ENCODE measurements at places on chromosomes 7 and 10. TPM values are rescaled to one million over a fixed set of nuclear protein-coding genes. Genes with fewer than 3 reads are reported as not detected.

DNA sequence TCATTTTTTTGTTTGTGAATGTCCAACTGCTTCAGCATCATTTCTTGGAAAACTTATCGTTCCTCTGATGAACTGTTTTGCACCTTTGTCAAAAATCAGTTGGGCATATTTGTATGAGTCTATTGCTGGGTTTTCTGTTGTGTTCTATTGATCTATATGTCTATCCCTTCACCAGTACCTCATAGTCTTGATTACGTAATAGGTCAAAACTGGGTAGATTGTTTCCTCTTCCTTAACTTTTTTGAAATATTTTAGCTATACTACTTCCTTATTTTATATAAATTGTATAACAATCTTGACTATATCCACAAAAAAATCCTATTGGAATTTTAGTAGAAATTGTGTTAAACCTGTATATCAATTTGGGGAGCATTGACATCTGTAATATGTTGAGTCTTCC lies 104.1 kb upstream of the PALS2 start:
- no peak for DNase-seq

GRCh38 chr7:42673951-42674350 lies 237.9 kb downstream of the C7orf25 start:
- no peak for DNase-seq

DNA sequence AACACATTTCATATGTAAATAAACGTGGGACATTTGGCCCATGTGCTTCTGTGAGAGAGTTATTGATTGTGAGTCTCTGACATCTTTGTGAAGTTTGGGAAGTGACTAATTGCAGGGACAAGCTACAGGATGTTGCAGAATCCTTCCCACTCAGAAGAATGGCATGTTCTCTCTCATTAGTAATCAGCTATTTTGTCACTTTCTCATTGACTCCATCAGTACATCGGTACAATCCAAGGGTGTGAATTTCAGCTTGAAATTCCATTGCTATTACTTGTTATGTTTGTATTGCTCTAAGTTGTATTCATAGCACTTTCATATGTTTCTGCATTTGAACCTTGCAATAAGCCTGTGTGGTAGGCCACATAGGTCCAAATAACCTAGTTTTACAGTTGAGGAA lies 100.0 kb upstream of the KCNMA1 start:
- DNase-seq = no peak

- DNase-seq = no peak
Measured at GRCh38 chr7:100968031-100968430, 1.3 kb upstream of the MUC12 start.

GRCh38 chr10:124886610-124887009 lies 55.3 kb upstream of the ZRANB1 start:
- DNase-seq = no peak

GRCh38 chr10:103333934-103334520 lies 16.9 kb downstream of the PCGF6 start:
- peak; percentile 36 for DNase-seq

GRCh38 chr7:37359662-37360444 lies 88.8 kb downstream of the ELMO1 start:
- DNase-seq = no peak

GRCh38 chr10:43667317-43667731 lies 18.6 kb upstream of the ZNF32 start:
- no peak for DNase-seq

DNA sequence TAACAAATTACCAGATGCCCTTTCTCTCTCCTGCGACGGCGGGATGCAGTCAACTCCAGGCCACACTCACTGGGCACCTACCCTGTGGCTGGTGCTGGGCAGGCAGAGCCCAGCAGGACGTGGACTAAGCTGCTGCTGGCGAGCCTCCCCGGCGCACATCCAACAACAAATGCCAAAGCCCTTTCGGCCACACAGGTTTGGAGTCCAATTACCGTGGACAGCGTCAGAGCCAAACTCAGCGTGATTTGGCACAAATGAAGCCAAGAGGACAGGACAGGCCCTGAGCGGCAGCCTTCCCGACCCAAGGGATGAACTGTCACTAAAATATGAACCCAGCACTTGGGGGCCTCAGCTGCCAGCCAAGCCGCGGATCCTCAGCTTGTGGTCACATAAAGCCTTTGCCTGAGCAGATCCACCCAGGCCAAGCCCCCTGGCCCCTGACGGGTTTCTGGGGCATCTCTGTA lies 28.4 kb downstream of the DAGLB start:
- DNase-seq = no peak

DNA sequence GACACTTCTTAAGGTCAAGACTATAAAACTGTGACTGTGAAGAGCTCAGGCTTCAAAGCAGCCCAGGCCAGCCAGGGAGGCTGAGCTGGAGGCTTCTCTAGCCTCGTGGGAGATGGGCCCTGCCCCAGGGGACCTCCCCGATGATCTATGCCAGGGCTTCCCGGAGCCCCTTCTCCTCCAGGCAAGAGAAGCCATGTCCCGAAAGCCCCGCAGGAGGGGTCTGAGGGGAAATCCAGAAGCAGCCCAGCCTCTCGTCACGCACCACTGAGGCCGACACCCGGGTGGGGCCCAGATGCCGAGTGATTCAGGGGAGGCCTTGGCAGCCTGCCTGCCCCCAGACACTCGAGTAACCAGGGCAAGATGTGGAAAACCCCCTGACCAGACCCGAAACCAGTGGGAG lies 63.7 kb downstream of the PROSER2 start:
- peak; percentile 25 for DNase-seq

GRCh38 chr10:133315847-133316246 lies 7.1 kb downstream of the ZNF511 start:
- DNase-seq = no peak

DNA sequence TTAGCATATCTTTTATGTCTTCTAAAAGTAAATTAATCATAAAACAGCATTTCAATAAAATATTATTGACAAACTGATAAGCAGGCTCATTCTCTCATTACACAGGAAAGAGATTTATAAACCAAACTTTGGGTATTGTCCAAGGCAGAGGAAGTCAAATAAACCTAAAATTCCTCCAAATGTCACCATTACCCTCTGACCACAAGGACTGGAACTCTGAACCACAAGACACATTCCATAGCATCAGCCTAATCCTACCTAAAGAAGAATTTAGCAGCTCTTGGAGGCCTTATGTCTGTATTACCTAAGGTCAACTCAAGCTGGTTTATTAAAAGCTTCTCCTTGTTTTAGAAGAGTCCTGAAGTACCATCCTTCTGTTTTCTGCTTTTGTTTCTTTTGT lies 82.4 kb upstream of the SLC13A1 start:
- DNase-seq = no peak

DNA sequence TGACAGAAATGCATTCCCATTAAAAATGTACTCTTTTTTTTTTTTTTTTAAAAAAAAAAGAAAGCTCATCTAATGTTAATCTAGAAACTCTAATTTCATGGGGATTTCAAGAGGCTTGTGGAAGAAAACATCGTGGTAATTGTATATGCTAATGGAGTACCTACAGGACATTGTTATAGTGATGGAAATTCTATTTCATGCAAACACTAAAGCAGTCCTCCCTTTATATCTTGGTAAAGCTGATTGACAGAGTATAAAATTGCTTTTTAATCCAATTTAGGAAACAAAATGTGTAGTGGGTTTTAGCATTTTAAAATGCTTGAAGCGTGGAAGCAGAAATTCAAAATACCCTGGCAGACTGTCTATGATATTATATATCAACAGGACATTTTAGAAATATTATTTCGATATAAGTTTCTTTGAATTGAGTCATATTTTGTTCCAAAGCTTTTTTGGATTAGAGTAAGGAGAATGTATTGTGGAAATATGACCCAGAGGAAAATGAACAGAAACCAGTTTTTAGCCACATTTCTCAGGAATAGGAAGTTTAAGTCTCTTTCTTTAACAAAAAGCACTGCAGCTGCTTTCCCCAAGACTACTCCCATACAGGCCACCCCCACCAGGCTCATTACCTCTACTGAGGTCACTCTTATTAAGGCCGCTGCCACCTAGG lies 121.9 kb downstream of the WNT2 start:
- no peak for DNase-seq

DNA sequence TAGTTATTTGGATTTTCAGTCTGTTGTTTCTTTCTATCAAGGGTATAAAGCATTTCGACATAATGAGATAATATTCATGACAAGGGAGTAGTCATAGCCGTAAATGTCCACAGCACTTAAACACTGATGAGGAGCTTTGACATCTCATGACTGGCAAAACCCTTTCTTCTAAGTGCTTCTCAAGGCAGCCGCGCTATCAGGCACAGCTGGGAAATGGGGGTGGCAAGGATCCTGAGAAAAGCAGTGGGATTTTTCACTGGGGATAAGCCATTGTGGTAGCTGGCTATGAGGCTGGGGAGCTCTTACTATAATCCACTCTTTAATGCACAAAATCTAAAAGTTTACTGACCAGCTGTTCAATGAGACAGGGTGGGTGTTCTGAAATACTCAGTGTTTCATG lies 493.2 kb upstream of the KLF6 start:
- DNase-seq = no peak

DNA sequence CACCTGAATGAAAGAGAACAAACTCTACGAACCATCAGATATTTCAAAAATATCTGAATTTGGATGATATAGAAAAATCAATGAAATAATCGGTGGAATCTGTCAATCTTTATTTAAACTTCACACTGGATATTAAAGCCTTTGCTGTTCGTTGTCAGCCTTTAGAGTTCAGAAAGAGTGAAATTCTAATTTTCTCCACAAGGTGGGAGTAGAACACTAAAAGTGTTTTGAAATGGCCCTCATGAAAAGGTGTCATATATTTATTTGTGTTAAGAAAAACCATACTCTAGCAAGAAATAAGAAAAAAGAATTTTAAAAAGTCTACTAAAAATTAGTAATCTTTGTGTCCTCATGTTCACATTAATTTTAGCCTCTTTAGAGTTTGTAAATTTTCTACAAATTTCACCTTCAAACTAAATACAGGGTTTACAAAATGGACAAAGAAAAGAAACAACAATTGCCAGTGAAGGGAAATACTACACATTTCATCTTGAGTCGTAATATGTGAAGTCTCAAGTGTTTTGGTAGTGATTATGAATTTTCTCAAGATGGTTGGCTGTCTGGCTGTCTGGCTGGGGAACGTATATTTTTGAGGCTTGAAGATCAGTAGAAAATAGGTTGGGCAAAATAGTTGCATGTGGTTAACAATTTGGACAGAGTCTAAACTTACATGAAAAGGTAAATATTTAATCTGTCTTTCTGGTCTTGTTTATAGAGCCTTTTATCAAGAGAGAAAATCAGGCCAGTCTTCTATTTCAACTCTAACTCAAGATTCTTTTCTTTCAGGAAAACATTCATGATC lies 43.7 kb downstream of the DNAJB9 start:
- DNase-seq = peak; percentile 67

DNA sequence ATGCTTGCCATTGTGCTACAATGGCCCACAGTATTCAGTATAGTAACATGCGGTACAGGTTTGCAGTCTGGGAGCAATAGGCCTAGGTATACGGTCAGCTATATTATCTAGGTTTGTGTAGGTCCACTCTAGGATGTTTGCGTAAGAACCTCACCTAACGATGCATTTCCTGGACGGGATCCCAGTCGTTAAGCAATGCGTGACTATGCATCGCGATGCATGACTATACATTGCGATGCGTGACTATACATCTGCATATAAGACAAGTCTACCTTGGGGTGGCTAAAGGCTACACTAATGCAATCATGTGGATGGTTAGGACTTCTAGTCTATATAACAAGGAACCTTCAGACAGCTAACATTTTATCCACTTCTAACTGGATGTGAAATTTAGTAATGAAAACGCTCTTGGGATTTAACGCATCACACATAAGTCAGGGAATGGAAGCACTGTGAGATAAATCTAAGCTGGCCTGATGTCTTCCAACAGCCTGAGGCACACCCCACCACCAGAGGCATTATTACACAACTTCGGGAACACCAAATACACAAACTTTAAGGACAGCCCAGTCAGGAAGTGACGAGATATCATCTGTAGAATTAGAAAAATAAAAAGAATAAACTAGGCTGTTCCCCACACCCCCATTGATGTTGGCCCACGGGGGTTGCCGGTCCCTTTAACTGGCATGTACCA lies 9.2 kb downstream of the GNA12 start:
- DNase-seq = no peak

DNA sequence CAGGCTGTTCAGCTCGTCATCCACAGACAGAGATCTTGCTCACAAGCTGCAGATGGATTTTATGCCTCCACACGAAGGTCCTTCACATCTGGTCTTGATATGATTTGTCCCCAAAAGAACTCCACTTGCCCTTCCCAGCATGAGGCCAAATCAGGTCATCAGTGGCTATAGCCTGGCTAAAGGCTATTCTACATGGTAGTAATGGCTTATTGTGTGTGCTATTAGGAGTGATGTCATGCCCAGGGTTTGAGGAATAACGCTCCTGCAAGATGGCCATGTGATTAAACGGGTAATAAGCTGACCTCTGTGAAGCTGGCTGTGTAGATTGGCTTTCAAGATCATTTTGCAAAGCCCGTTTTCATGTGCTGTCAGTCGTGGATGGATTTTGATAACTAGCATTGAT lies 313.8 kb downstream of the FRMD4A start:
- DNase-seq = no peak

DNA sequence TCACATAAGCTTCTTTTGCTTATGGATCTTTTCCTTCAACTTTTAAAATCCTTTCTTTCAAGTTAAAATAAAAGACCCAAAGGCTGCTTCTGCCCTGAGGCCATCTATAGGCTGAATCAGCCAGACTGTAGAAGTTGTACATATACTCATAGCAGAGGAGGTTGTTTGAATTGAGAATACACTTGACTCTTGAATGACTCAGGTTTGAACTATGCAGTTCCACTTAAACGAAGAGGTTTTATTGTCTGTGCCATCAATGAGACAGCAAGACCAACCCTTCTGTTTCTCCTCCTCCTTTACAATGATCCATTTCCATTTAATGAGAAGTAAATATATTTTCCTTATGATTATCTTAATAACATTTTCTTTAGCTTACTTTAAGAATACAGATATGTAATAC lies 5.8 kb downstream of the ZNF365 start:
- no peak for DNase-seq

DNA sequence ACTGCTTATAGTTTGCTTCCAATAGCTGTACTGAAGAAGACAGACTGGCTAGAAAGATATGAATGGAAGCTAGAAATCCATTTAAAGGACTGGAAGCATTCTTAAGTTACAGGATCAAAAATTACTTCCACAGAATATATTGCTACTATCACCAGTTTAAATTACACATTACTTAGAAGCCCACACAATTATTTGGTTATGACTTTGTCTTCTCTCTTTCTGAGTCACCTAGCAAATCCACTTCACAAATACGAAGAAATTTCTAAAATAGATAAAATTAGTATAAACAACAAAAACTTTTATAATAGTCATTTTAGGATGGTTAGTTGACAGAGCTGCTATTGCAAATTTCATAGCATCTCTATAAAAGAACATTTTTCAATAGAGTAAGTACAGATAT lies 108.1 kb downstream of the SNX13 start:
- no peak for DNase-seq

Gene CPA1
- total RNA-seq = not detected

Gene ELN
- not detected for total RNA-seq

Gene CXCL12
- not detected for total RNA-seq

Gene PVRIG
- total RNA-seq = 51.4 TPM

Gene VSTM4
- total RNA-seq = not detected

Gene MARCHF5
- total RNA-seq = 27.8 TPM

Gene KCNH2
- 0.87 TPM for total RNA-seq

Gene KIAA1549
- 0.36 TPM for total RNA-seq

Gene TMEM72
- not detected for total RNA-seq

Gene TRIL
- not detected for total RNA-seq

Gene KLLN
- 2.2 TPM for total RNA-seq
